ENCODE measurements at places on chromosomes 1 and 21. TPM values are rescaled to one million over a fixed set of nuclear protein-coding genes. Genes with fewer than 3 reads are reported as not detected.
A peak's percentile ranks its signal among the peaks of the same experiment; 100 is the strongest.

LCE3E gene
- total RNA-seq: not detected

RNF223 gene
- not detected for total RNA-seq

C1QTNF12 gene
- 2.0 TPM for total RNA-seq

- H3K4me1 ChIP-seq: peaks cover 81% of the 10 kb centered on the region
- no peak for DNase-seq
- no peak overlapping the region for H3K4me3 ChIP-seq
- peak overlapping the region; percentile 93 for H3K27ac ChIP-seq
Measured at GRCh38 chr21:44079446-44079845, 27.8 kb upstream of the PWP2 start.

DNA sequence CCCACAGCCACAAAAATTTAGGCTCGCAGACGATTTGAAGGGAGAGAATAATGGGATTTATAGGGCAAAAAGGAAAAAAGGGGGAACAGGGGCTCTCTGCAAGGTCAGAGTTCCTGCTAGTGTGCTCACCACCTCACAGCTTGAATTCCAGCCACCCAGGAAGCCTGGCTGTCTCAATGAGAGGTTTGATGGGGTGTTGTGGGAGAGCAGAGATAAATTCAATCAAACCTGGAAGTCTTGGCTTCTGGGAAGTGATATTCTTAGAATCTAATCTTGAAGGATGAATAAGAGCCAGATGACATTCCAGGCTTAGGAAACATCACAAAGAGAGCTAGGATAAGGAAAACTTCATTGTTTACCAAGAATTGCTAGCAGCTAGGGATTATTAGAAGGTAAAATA, 47.4 kb upstream of the C21orf91 start:
- H3K27ac ChIP-seq: no peak overlapping the region
- no peaks in the 10 kb centered on the region for H3K27me3 ChIP-seq
- no peaks in the 10 kb centered on the region for H3K36me3 ChIP-seq
- H3K4me1 ChIP-seq: no peaks in the 10 kb centered on the region
- DNase-seq: no peak

DNA sequence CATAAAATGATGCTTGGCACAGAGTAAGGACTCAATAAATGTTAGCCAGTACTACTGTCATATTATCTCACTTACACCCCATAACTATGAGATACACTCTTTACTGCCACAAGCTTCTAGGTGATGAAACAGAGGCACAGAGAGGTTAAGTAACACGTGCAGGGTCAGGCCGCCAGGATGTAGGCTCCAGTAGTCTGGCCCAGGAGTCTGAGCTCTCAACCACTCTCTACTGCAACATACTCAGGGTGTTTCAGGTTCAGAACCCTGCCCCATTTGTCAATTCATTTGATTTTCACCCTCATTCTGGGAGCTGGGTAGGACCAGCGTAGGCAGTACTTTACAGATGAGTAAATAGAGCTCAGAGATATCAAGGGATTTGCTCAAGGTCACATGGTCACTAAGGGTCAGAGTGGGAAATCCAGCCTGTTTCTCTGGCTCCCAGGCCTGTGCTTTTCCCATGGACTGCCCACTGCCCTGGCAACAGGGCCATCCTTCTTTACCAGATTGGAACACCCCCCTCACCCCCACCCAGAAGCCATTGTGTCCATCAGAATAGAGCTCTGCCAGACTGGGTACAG, 21.2 kb downstream of the IQGAP3 start:
- DNase-seq: no peak
- no peak overlapping the region for H3K27ac ChIP-seq
- H3K4me3 ChIP-seq: no peak overlapping the region
- H3K4me1 ChIP-seq: peaks cover 7% of the 10 kb centered on the region
- H3K36me3 ChIP-seq: peaks cover 26% of the 10 kb centered on the region

DNA sequence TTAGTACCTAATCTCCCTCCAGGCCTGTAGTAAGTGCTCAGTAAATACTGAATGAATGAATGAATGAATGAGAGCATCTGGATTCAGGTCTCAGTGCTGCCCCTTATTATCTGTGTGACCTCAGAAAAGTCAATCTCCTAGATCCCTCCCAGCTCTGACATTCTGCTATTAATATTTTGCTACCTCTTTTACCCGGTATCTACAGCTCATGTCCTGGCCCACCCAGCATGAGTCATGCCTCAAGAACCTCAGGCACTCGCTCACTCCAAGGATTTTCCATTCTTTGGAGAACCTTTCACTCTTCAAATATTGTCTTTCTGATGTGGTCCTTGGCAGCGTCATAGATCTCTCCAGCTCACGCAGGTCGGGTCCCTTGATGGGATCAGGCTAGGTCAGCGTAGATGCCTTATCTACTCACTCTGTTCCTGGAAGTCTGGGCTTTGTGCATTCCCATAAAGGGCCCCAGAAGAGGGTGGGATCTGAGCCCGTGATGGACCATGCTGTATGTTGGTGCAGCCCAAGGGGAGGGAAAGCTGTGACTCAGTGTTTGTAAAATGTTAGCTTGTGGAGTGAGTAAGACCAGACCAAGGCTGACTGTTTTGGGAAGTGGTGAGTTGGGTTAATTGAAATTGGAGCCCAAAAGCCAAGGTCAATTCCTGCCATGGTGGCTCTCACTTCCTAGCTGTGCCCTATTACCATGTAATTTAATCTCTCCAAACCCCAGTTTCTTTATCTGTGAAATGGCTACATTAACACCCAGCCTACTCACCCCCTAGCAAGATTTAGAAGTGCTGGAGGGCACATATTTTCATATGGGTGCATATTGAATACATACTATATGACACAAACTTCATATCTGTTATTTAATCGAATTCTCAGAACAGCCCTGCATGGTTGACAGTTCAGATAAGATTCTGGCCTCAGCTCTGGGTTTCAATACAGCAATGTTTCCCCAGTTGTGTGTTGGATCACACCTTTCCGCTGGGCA, 214.1 kb upstream of the USP24 start:
- H3K4me1 ChIP-seq: no peaks in the 10 kb centered on the region
- no peaks in the 10 kb centered on the region for H3K36me3 ChIP-seq
- no peak overlapping the region for H3K4me3 ChIP-seq
- H3K27ac ChIP-seq: no peak overlapping the region

- no peak for DNase-seq
- no peaks in the 10 kb centered on the region for H3K36me3 ChIP-seq
- no peaks in the 10 kb centered on the region for H3K4me1 ChIP-seq
- H3K4me3 ChIP-seq: peak within 1 kb of the TSS; percentile 41
- peaks cover 29% of the 10 kb centered on the region for H3K27me3 ChIP-seq
Measured at GRCh38 chr1:224929335-224930237, at the start of gene DNAH14. Gene DNAH14 (plus strand): TSS chr1:224929675. CDS start chr1:224952703, 23,028 bp downstream.

GRCh38 chr1:20165522-20165951, 20.4 kb upstream of the UBXN10 start:
- H3K4me3 ChIP-seq: no peak overlapping the region
- no peaks in the 10 kb centered on the region for H3K4me1 ChIP-seq
- peaks cover 3% of the 10 kb centered on the region for H3K27me3 ChIP-seq
- H3K36me3 ChIP-seq: no peaks in the 10 kb centered on the region
- DNase-seq: peak; percentile 30

Data from activated CD4-positive, alpha-beta memory T cell treated with anti-CD3 and anti-CD28 coated beads, Interleukin-2, amount 10 ng/mL, durations not matched to agents 7 days and 5 days (primary cell).